ENCODE measurements at places on chromosomes 5 and 9.

- no peak for DNase-seq
Observed at GRCh38 chr5:142901476-142902185, 131.5 kb downstream of the ARHGAP26 start.

DNA sequence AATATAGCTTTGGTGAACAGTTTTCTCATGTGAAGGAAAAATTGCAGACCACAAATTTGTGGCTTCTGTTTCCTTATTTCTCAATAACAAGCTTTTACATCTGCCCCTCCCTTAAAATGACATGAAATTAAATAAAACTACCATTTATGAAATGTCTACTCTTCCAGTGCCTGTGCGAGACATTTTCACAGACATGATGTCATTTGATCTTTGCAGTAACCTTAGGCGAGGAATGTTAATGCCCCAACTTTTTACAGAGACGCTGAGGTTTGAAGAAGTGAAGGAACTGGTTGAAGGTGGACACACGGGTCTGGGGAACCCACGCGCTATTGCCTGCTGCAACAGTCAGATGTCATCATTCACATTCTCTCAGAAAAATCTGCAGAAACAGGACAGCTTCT lies 61.5 kb downstream of the OSTF1 start:
- DNase-seq = no peak

DNA sequence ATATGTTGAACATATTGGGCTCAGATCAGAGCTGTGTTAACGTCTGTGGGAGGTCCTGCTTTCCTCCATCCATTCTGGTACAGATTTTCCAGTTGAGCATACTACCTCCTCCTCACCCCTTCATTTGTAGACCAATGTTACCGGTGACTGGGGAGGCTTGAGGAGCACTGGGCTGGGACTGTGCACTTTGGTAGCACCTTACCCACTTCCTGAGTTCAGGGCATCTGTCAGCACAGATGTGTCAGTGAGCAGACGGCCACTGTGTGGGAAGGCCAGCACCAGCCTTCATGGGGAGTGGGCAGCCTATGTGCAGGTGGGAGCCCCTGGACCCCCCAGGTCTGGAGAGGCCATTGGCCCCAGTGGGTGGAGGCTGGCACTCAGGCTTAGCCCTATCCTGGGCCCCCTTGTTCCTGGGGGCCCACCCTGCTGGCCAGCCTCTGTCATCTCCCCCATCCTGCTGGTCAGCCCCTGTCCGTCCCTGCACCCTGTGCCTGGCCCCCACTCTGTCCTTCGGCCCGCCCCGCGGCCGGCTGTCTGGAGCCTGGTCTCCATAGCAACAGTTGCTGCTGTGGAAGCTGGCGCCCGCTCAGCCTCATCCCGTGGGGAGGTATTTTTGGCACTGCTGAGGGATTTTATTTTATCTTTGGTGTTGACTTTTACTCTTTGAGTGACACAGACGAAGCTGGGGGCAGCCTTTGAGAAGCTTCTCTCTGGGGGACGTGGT lies 21.3 kb downstream of the WNK2 start:
- DNase-seq = no peak

GRCh38 chr5:12335938-12336337 lies 431.7 kb upstream of the CTNND2 start:
- DNase-seq = no peak

DNA sequence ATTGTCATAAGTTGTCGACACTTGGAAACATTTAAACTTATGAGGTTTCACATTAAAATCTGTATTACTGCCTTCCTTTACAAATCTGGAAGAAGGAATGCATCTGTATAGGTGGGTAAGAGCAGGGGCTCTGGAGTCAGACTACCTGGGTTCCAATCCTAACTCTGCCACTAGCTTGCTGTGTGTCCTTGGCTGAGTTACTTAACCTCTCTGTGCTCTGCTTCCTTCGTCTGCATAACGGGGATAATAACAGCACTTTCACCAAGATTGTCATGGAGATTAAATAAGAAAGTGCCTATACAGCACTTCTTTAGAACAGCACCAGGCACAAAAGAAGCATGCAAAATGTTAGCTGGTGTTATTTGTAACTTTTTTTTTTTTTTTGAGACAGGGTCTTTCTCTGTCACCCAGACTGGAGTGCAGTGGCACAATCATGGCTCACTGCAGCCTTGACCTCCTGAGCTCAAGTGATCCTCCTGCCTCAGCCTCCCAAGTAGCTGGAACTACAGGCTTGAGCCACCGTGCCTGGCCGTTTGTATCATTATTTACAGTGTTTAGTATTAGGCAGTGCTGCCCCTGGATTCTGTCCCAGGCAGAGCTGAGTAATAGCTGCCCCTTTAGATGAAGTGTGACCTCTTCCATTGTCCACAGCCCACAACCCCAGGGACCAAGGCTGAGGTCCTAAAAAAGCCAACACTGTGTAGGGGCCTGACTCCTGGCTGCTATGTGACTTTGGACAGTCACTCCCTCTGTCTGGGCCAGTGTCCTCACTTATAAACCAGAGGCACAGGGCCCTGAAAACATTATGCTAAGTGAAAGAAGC lies 25.4 kb upstream of the TTLL11 start:
- DNase-seq = no peak

DNA sequence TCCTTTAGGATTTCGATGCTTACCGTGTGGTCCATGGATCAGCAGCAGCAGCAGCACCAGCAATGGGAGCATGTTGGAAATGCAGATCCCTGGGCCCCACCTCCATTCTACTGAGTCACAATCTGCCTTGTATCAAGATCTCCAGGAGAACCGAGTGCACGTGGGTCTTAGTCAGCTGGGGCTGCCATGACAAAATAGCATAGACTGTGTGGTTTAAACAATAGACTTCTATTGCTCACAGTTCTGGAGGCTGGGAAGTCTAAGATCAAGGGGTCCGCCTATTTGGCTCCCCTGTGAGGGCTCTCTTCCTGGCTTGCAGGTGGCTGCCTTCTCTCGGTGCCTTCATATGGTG lies 1.3 kb upstream of the PROP1 start:
- DNase-seq = no peak

GRCh38 chr5:6256901-6257300 lies 121.4 kb downstream of the MED10 start:
- no peak for DNase-seq

DNA sequence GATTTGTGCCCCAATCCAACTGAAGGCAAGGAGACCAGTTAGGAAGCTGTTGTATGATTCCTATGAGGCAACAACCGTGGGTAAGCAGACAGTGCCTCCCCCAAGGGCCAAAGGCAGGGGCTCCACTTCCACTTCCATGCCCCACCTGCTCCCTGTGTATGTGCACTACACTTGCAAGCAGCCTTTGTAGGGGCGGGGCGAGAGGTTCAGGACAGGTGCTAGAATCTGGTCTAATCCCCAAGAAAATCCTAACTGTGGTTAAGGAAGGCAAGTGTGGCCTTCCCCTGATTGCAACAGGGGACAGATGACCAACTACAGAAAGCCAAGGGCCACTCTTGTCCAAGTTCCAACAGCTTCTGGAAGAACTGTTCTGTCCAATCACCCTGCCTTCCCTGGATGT lies 41.7 kb downstream of the B4GALT1 start:
- no peak for DNase-seq

DNA sequence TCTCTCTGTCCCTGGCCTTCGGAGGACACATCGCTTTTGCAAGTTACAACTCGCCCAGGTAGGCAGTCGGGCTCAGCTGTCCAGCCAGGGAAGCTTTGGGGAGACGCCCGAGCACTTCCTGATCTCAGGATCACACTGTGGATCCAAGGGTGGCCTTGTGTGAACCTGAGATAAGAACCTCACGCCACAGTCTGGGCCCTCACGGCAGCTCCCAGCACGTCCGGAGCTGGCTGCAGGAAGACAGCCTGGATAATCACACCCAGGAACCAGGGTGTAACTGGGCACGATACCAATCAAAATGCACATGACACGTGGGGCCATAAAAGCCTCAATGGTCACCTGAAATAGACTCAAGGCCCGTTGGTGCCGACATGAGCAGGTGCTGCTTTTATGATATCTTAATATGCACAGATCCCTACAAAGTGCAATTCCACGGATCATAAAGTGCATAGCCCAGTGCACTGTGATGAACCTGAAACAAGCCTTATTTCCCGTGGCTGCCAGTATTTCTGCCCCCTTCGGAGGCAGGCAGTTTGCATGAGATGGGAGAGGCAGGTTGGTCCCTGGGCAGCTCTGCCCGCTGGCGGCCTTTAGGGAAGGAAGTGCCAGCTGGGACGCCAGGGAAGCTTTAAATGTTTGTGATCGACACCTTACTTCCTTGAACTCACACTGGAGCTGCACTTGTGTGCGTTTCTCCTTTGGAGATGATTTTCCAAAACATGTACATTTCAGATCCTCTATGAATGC lies 14.5 kb downstream of the SLC6A18 start:
- no peak for DNase-seq

DNA sequence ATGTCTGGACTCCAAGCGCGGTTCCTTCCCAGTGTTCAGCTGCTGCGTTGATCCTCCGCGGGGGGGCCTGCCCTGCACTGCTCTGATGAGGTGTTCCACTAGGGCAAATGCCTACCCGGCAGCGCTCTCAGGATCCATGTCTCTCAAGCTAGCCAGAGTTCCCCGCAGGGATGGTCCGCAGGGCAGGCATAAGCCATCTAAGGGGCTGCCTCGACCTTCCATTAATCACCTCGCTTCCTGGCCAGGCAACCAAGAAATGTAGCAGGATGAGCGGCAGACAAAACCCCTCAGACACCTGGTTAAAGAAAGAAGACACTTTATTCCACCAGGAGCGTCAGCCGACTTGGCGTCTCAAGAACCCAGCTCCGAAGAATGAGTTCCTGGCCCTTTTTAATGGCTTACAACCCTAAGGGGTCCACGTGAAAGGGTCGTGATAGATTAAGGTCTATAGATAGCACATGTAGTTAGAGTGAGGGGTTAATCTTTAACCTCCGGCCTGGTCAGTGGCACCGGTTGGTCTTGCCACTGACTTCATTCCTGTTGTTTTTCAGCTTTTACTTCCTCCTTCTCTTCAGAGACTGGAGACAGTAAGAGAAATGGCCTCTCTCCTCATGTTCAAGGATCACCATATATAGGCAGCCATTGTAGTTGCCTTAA lies 47.2 kb upstream of the COX7C start:
- DNase-seq = no peak

DNA sequence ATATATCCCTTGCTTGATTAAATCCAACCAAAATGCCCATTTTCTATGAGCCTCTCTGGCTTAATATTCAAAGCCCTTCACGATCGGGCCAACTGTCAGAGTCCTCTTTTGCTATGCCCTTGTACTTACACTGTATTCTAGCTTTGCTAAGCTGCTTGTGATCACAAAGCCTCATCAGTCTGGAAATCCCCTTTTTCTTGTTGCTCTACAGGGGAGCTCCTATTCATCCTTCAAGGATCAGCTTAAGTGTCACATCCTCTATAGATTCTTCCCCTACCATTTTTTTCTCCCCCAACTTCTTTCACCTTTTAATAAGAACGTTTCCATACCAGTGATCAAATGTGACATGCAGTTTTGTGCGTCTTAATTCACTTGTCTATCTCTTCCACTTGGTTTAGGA lies 450.4 kb upstream of the CHD1 start:
- peak; percentile 22 for DNase-seq

GRCh38 chr5:172448999-172449398 lies 5.3 kb downstream of the SH3PXD2B start:
- no peak for DNase-seq

GRCh38 chr5:37786862-37787519 lies 52.9 kb downstream of the GDNF start:
- peak; percentile 60 for DNase-seq

DNA sequence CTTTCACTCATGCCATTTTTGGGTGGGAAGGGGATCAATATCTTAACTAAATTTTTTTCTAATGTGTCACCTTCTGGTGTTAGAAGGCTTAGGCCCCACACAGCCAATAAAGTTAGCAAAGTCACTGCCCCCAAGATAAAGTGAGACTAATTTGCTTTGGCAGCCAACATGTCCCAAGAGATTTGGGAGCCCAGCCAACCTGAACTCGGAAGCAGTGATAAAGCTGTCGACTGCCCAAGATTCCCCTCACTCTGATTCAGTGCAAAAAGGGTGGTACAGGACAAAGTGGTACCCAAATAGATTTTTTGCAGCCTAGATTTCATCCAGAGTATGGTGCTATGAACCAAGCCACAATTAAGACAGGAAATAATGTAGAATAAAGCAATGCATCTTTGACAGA lies 572.5 kb upstream of the ARRDC3 start:
- no peak for DNase-seq

- no peak for DNase-seq
Observed at GRCh38 chr5:93592883-93593282, 9.9 kb downstream of the NR2F1 start.

- peak; percentile 77 for DNase-seq
Observed at GRCh38 chr5:142356716-142357468, 32.1 kb upstream of the SPRY4 start.

All from NCI-H226 (cell line).